CD4-positive, alpha-beta T cell treated with Interferon alpha-2 for 1 hour (primary cell): ENCODE measurements at places on chromosomes 1 and 21.
A peak's percentile ranks its signal among the peaks of the same experiment; 100 is the strongest.

GRCh38 chr1:167674156-167674555 lies 44.1 kb downstream of the RCSD1 start:
- no peak for DNase-seq

DNA sequence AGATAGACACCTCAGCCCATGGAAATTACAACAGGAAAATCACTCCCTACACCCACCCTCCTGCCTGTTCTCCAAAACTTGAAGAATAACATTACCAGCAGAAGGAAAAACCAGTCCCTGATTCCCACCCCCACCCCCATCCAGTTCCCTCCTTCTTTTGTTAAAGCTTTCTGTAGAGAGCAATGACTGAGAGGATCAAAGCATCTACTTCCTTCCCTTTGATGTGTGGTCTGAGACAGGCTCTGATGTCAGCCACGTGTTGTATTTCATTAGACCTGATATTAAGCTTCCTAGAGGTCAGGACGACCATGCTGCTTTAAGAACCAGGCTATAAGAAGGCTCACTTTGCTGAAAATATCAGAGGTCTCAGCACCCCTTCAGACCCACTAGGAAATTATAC lies 73.9 kb upstream of the HAO2 start:
- no peak for DNase-seq

DNA sequence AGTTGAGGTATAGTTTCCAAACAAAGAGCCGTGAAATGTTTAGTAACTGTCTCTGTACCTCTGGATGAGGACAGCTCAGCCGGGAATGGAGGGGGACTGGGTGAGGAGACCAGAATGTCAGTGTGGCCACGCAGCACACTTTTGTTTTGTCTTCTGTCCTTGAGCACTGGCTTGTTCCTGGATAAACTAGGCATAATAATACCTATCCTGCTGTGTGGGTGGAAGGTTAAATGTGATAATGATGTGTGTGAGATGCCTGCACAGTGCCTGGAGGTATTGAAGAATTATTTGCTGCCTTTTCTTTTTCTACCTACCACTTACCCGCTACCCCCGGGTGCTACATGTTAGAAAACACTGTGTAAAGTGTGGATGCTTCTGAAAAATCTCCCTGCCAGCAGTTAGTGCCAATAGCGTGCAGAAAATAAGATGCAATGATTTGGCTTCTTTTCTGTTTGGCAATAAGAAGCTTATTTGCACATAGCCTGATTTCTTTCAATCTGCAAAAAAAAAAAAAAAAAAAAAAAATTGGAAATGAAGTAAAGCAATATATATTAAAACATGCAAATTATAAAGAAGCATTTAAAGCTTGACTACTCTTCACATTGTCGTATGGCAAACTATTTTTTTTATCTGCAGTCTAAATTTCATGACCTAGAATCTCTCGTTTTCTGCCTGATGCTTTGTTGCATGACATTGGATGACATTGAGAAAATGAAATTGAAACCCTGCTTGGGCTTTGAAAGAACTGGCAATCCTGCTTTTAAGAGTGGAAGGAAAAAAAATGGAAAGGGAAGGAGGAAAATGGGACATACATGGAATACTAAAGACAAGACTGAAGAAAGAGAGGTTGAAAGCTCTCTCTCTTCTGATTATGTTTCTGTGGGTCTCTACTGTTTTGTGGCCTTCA lies 89.5 kb downstream of the DISC1 start:
- DNase-seq = no peak

GRCh38 chr21:29359718-29360117 lies 61.0 kb downstream of the BACH1 start:
- DNase-seq = no peak

GRCh38 chr1:64203420-64203819 lies at the start of gene UBE2U:
TSS of gene UBE2U (plus strand) at chr1:64203623. CDS start at chr1:64204051, 428 bp downstream.
- no peak for DNase-seq

- no peak for DNase-seq
Measured at GRCh38 chr1:244276646-244277045, 175.1 kb downstream of the ADSS2 start.

DNA sequence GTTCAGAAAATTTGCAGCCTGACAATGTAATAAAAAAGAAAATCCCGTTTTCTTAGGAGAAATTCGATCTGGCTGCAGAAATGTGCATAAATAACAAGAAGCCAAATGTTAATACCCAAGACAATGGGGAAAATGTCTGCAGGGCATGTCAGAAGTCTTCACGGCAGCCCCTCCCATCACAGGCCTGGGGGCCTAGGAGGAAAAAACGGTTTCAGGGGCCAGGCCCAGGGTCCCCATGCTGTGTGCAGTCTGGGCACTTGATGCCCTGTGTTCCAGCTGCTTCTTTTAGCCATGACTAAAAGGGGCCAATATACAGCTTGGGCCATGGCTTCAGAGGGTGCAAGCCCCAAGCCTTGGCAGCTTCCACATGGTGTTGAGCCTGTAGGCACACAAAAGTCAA lies 6.5 kb upstream of the PRDX6 start:
- DNase-seq = no peak

DNA sequence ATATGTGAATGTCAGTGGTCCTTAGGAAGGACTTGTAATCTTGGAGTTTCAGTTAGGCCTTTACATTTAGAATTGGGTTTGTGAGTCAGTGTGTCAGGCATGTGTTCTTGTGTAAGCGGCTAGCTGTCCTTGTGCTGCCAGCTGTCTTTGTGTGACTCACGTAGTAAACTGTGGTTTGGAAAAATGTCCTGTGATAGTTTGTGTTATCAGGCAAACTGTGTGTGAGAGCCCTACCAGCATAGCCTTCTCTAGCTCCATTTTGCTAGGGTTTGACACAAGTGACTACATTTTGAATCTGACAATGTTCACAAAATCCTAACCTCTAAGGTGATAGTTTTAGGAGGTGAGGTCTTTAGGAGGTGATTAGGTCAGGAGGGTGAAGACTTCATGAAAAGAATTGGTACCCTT lies 6.9 kb upstream of the SLC35D1 start:
- DNase-seq = no peak

DNA sequence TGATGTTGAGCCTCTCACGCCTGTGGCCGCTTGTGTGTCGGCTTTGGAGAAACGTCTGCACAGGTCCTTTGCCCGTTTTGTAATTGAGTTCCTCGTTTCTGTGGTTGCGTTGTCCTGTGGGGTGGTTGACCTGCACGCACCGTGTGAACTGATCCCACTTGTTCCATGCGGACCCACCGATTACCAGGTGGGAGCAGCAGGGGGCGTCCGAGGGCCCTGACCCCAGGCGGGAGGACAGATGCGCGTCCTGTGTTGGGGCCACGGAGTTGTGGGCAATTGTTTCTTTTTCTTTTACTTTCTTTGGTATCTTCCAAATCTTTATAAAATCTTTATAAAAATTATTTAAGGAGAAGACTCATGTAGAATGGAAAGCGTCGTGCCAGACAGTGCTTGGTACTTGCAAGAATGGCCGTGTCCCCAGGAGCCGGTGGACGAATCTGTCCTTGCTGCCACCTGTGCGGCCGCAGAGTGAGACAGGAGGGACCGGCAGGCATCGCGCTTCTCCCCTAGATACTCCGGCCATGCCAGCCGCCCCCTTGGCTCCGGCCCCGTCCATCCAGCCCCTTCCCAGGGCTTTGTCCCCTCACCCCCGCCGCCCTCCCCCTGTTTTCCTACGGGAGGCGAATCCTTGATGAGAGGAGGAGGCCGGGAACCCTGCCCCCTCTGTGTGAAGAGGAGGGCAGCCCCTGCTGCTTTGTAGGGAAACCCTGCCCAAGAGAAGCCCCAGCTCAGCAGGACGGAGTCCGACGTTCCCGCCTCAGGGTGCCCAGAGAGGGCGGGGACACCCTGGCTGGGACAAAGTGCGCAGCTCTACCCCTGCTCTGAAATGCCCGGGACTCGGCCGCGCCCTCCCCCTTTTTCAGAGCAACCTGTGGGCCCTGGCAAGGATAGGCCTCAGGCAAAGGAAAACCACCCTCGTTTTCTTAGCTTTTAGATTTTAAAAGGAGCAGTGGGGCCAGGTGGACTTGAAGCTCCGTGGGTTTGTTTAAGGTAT lies 41.7 kb downstream of the PRKCZ start:
- peak; percentile 47 for DNase-seq

- no peak for DNase-seq
Measured at GRCh38 chr1:114155706-114156105, 2.0 kb upstream of the SYT6 start.

GRCh38 chr1:194919146-194919545 lies 1689.1 kb downstream of the KCNT2 start:
- no peak for DNase-seq

DNA sequence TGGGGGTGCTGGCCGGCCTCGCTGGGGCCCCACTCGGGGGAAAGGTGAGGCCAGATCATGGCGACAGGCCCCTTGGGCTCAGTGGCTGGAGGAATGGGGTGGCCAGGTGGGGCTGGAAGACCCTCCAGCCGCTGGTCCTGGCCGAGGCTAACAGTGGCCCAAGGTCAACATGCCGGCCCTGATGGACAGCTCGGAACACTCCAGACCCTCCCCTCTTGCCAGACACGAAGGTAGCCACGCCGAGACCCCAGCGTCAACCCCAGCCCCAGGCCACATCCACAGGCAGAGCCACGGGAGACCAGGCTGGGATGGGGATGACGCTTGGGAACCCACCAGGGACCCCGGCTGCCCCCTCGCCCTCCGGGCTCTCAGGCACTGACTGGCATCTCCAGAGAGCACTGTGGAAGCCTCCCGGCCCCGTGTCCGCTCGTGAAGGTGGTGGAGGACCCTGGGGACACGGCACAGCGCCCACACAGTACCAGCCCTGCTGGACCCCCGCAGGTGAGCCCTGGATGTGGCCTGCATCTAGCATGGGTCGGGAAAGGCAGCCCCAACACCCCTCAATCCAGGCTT lies 905 bp upstream of the C1QTNF12 start:
- no peak for DNase-seq

- DNase-seq = no peak
Measured at GRCh38 chr1:89890085-89890752, 69.4 kb downstream of the LRRC8D start.

- no peak for DNase-seq
Measured at GRCh38 chr21:10425856-10426255, 95.5 kb upstream of the TPTE start.

DNA sequence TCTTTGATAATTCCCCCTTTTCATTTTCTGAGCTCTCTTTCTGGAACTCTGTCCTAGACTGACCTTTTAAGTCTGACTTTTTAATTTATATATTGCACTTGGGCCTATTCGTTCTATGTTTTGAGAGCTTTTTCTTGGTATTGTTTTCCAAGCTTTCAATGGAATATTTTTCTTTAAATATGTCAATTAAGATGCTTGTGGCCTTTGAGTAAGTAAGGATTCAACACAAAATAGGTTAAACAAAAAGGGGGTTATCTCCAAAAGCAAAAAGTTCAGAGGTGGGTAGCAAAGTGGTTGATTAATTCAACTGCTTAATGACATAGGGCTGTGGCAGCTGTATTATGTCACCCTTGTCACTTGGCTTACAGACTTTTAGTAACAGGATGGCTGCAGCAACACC lies 315.9 kb downstream of the LMX1A start:
- no peak for DNase-seq

GRCh38 chr1:235169986-235170385 lies 8.9 kb upstream of the RBM34 start:
- DNase-seq = no peak

DNA sequence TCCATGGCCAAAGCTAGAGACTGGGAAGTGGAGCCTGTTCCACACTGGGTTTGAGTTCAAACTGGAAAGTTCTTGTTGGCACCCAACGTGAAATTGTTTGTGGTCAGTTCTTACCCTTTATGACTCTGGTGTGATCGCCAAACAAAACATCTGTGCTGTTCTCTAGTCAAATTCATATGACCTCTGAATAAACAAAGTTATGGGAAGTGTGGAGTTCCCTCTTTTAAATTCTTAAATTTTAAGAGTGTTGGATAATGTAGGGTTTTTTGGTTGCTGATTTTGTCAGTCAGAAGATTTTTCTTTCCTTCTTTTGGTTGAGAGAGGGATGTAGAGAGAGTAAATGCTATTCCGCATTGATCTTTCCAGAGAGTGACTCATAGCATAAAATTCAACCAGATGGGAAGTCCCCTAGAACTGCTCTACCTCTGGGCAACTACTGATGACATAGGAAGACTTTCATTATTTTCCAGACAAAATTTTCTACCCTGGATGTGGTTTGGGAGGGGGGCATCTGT lies 36.4 kb downstream of the CHML start:
- DNase-seq = no peak

- DNase-seq = no peak
Measured at GRCh38 chr1:67559222-67559700, 125.7 kb upstream of the GADD45A start.

DNA sequence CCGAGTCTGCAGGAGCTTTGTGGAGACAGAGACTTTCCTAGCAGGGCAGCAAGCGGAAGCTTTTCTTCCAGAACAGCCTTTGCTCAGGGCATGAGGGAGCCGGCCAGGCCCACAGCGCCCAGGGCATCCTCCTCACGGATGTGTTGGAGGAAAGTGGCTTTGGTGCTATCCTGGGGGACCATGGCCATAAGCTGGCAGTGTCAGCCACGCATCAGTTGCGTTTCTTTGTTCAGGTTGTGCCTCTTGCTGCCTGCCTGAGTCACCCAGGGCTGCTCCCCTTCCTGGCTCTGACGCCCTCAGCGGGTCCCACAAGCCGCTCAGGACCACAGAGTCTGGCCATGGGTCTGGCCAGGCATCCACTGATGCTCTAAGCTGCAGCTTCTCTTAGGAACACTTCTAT lies 39.6 kb upstream of the PRSS38 start:
- no peak for DNase-seq

- no peak for DNase-seq
Measured at GRCh38 chr1:158076441-158076840, 83.0 kb downstream of the KIRREL1 start.

- DNase-seq = no peak
Measured at GRCh38 chr1:53377438-53377841, 49.6 kb upstream of the LRP8 start.

DNA sequence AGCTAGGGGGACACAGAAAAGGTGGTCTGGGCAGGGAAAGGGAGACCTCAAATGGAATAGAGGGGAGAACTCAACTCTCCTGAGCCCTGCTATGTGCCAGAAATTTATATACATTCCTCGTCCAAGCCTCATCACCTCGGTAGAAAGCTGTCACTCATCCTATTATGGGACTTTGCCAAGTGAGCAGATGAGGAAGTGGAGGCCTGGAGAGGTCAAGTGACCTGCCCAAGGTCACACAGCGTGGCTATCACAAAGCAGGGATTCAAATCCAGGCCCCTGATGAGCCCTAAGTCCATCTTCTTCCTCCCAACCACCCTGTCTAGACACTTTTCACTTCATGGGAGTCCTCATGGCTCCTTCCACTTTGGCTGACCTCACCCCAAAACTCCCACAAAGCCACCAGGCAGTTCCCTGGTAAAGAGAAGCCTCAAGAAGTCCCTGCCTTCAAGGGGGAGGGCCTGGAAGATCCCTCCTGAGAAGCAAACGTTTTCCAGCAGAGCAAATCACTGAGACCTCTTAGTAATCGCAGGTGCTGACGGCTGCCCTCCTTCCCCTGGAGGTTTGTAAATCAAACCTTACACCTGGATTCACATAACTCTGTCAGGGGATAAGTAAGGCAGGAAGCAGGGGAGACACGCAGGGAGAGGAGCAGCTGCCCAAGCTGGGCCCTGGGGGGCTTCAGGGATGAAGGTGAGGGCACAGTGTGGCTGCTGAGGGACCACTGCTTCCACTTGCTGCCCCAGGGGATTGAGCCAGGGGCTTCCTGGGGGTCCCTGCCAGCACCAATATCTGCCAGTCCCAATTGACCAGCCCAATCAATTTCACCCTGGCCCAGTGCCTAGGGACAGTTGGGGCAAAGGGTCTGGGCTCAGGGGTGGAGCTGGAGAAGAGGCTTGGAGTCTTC lies 351.2 kb downstream of the MATN1 start:
- DNase-seq = no peak

GRCh38 chr1:217985641-217986040 lies 299.5 kb upstream of the RRP15 start:
- DNase-seq = no peak

GRCh38 chr1:6574025-6574620 lies 5.7 kb upstream of the ZBTB48 start:
- DNase-seq = no peak
